Lower leg skin (tissue), 4 donors: ENCODE measurements at places on chromosomes 7 and 10. TPM values are rescaled to one million over a fixed set of nuclear protein-coding genes. Genes with fewer than 3 reads are reported as not detected.

FAM25C gene
- 69.4 TPM for total RNA-seq

KCND2 gene
- total RNA-seq: 0.11 TPM

SEMA4G gene
- total RNA-seq: 31.9 TPM

CRYGN gene
- total RNA-seq: not detected

SPDYE2B gene
- total RNA-seq: not detected

TFPI2 gene
- 0.12 TPM for total RNA-seq

GIMAP4 gene
- 5.7 TPM for total RNA-seq

PTN gene
- 10.1 TPM for total RNA-seq

BAMBI gene
- total RNA-seq: 4.0 TPM

ABCB4 gene
- total RNA-seq: 1.1 TPM

OR2A12 gene
- total RNA-seq: not detected

DNA sequence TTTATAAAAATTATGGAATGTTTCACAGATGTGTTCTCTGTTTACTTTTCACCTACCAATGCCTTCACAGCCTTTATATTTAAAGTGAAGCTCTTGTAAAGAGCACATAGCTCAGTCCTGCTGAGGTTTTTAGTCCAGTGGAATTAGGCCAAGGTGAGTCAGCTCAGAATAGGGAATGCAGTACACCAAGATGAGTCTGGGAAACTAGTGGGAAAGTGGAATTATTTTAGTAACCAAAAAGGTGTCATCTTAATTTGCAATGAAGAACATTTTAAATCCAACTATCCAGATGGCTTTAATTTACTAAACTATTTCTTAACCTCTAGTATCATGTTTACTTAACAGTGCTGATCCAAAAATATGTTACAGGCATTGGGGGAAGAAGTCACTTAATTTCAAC lies 236.3 kb upstream of the CTBP2 start:
- no peak for DNase-seq

GRCh38 chr10:110425684-110426293 lies 71.9 kb upstream of the DUSP5 start:
- no peak for DNase-seq

- DNase-seq: no peak
These were observed 40.7 kb downstream of the FOXL3 start for GRCh38 chr7:330511-331230.

- DNase-seq: no peak
These were observed 13.4 kb downstream of the MBL2 start for GRCh38 chr10:52759154-52759553.

GRCh38 chr10:27319752-27320431 lies 79.3 kb upstream of the ACBD5 start:
- DNase-seq: peak; percentile 66

- DNase-seq: no peak
These were observed 13.2 kb upstream of the TAS2R60 start for GRCh38 chr7:143429770-143430698.

DNA sequence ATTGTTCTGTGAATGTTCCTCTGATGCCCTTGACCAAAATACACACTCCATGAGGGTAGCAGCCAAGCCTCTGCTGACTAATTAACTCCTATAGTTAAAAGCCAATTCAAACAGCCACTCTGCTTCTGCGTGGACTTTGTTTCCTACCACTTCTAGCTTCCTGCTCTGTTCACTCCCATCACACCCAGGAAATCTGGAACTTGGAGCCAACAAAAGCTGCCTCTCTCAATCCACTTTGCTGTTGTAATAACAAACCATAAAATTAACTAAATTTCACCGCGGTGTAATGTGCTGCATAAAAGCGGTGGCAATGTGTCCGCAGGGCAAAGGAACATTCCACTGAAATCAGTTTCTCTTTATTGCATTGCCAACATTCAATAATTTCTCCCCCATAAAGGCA lies 239.5 kb downstream of the PLXNA4 start:
- DNase-seq: no peak

GRCh38 chr10:13673156-13673555 lies 86.4 kb downstream of the PRPF18 start:
- DNase-seq: no peak

- DNase-seq: no peak
These were observed 2.6 kb upstream of the ZNF746 start for GRCh38 chr7:149500201-149500600.

DNA sequence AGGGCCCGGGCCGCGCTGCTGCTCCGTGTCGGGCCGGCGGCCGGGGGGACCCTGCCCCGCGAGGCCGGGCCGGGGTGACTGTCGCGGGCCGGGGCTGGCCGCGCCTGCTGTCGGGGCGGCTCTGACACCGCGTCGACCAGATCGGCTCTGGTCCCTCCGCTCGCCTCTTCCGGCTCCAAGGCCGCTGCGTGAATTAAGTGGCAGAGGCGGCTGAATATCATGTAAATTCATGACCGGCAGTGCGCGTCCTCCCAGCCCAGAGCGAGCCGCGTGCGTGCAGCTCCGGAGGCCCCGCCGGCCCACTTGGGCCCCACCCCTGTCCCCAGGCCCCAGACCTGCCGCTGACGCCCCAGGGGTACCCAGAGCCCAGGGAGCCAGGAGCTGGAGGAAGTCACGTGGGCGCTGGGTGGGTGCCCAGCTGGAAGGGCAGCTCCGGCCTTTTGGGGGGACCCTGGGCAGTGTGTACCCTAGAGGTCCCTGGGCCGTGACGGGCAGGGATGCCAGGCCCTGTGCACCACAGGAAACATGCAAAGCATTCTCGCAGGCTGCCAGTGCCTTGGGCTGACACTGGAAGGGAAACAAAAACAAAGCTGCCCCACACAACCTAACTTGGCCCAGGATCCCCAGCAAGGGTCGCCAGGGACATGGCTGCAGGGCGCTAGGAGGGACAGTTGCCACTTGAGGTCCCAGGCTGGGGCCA lies 584.0 kb upstream of the MKI67 start:
- DNase-seq: peak; percentile 81

GRCh38 chr7:1674161-1675035 lies 4.3 kb downstream of the ELFN1 start:
- no peak for DNase-seq

GRCh38 chr7:29228289-29229011 lies 33.9 kb downstream of the CHN2 start:
- no peak for DNase-seq

- no peak for DNase-seq
These were observed 1.8 kb downstream of the SNCG start for GRCh38 chr10:86960003-86960862.

DNA sequence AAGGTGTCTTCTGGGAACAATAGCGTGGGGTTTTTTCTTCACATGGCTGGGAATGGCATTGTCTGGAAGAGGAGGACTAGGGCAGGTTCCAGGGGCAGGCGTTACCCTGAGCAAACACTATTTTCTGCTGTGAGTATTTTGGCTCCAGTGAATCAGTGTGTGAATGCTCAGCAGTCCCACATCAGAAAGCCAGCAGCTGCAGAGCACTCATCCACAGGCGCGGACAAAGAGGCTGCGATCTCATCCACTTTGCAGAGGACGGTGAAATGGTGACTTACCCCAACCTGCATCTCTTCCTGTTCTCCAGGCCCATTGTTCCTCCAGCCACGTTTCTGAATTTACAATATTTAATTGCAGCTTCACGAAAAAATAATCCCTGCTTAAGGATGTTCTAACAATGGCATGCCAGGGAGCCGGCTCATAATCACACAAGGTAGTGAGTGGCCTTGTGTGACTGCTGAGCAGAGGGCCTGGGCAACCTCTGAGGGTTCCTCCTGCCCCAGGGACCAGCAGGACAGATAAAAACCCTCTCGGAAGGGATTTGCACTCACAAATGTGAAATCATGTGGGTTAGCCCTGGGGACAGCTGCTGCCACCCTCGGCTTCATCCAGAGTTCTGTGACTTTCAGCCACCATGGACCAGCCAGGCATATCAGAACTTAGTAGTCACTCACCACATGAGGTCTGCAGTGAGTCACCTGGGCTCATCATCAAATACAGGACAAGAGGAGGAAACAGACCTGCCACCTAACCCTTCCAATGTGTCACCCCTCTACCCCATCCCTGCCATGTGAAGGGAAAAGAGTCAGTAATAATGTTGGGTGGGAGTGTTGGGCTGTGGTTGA lies 65.0 kb upstream of the EN2 start:
- DNase-seq: no peak

GRCh38 chr7:54956865-54957264 lies 62.0 kb upstream of the EGFR start:
- DNase-seq: no peak

DNA sequence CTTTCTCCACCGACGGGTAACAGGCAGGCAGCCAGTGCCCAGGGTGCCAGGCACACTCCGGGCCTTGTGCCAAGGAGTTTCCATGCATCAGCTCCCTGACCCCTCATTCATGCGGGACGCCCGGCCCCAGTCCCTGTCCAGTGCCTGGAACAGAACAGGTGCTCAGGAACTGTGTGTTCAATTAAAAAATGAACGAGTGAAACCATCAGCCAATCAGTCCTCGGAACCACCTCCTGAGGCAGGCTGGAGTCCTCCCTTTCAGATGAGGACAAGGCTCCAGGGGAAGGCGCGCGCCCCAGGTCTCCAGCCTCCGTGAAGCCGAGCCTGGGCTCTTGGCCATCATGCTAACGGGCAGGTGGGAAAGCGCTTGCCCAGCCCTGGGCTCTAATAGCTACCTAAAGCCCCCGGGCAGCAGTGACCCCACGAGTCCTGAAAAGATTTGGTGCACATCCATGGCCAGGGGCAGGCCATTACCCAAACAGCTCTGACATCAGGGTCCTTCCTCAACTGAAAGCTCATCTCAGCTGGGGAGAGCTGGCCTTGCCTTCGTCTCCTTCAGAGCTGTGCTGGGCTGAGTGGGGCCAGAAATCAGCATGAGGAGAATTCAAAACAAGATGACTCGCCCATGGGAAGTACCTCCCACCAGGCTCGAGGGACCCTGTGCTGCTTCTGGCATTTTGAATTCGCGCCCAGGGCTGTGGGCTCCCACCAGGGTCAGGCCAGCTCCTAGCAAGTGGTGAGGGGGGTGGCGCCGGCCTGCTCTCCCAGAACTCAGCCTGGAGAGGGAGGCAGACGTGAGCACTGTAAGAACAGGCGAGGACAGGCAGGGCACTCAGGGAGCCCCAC lies 200.5 kb downstream of the MAD1L1 start:
- peak; percentile 81 for DNase-seq

GRCh38 chr10:118459642-118460193 lies 117.6 kb upstream of the FAM204A start:
- peak; percentile 89 for DNase-seq

- no peak for DNase-seq
These were observed 5.5 kb downstream of the AP3M1 start for GRCh38 chr10:74145133-74145532.

DNA sequence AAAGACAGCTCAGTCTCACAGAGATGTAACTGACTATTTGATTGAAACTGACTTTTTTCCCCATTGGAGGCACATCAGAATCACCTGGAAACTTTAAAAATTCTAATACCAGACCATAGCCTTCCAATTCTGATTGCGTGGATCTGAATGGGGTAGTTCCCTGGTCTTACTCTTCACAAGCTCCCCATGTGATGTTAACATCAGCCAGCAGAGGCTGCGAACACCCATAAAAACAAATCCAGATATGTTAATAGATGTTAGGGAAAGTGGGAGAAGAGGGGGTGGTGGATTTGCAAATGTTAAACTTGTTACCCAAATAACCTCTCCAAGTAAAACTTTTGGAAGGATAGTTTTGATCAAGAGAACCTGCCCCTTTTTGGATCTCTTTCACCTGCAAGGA lies 1133.4 kb downstream of the CNTNAP2 start:
- no peak for DNase-seq

- no peak for DNase-seq
These were observed 195.3 kb downstream of the PPP1R9A start for GRCh38 chr7:95102662-95103061.

GRCh38 chr7:11587814-11588213 lies 244.2 kb downstream of the THSD7A start:
- no peak for DNase-seq

DNA sequence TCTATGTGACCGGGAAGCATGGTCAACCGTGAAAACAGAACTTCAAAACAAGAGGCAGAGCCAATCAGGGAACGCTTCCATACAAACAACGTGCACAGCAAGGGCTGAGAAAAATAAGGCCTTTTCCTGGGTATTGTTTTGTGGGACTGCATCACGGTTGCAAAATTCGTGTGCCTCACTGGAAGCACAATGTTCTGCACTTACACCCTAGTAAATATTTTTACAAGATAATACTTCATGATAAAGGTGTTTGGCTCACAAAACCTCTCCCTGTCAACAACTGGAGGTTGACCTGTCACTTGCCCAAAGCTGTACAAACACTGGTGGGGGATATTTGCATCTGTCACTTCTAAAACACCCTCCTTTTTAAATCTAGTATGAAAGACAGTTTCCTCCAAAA lies 37.0 kb downstream of the KLF6 start:
- no peak for DNase-seq

DNA sequence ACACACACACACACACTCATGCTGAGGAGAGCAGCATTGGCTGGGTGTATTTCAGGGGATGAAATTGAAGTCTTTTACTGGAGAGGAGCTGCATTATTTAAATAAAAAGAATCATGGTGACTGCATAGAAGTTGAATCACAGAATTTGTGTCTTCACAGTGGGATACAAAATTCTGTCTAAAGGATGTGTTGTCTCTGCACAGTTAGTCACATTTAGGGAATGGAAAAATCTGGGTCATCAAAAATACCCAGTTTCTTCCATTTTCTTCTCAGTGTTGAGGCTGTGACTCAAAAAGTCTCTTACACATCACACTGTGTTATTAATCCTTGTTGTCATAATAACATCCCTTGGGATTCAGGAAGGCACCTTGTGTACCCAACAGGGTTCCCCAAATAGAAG lies 10.9 kb downstream of the PAPSS2 start:
- no peak for DNase-seq

DNA sequence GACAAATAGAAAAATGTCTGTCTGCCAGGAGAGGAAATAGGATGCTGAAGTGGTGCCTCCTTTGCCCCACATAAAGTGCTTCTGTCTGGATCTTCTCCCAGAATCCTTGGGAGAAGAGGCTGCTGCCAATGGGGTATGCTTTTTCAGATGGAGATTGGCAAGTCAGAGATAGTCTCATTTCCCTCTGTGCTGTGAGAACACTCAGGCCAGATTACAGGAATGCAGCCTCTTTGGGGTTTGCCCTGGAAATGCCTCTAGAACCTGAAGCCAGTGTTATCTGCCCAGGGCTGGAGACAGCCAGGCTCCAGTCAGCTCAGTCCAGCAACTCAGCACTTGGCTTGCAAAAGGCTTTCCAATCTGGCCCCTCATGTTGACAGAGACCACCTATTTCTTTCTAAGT lies 119.1 kb upstream of the PHYHIPL start:
- DNase-seq: no peak

- no peak for DNase-seq
These were observed 66.9 kb downstream of the FAM53B start for GRCh38 chr10:124677293-124677699.

- DNase-seq: no peak
These were observed 111.2 kb downstream of the LSM5 start for GRCh38 chr7:32378988-32379387.

GRCh38 chr10:59601985-59602384 lies 107.7 kb downstream of the SLC16A9 start:
- DNase-seq: no peak

GRCh38 chr10:59240582-59241183 lies 64.2 kb downstream of the PHYHIPL start:
- DNase-seq: no peak
